Hematopoietic multipotent progenitor cell treated with erythropoietin and hydrocortisone succinate and interleukin-3 and kit ligand, for 6 days (in vitro differentiated cells): ENCODE measurements at places on chromosomes 2 and 18.
A peak's percentile ranks its signal among the peaks of the same experiment; 100 is the strongest.

- DNase-seq, result no peak
These were observed 109.7 kb downstream of the SNTG2 start for GRCh38 chr2:1060372-1060771.

DNA sequence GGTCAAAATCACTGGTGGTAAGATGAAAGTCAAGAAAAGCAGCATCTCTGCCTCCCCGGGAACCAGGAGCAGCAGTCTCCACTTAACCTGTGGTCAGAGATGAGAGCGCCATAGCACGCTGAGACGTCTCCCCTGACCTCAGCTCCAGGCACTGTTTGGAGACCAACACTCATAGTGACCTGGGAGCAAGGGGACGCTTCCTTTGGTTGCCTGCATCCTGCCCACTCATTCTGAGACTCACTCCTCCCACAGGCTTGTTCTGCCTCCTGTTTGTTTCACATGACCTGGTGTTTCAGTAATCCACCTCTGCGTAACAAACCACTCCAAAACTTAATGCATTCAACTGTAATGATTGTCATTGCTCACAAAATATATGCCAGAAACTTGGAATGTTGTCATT is 139.3 kb downstream of the ACOXL start:
- no peak for DNase-seq

- no peak for DNase-seq
These were observed 521.9 kb downstream of the EPHA4 start for GRCh38 chr2:221050020-221050795.

GRCh38 chr2:201786471-201786870 is 5.7 kb upstream of the ALS2 start:
- DNase-seq, result no peak

DNA sequence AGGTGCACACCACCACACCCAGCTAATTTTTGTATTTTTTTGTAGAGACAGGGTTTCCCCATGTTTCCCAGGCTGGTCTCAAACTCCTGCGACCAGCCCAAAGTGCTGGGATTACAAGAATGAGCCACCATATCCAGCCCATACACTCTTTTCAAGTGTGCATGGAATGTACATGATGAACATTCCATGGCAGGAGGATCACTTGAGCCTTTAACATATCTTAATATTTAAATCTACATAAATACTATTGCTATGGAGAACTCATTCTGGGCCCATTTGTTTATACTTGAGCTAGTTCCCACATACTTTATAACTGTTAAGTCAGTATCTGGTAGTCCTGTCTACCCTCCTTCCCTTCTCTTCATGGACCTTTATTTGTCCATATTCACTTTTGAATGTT is 48.4 kb downstream of the RPE start:
- no peak for DNase-seq

DNA sequence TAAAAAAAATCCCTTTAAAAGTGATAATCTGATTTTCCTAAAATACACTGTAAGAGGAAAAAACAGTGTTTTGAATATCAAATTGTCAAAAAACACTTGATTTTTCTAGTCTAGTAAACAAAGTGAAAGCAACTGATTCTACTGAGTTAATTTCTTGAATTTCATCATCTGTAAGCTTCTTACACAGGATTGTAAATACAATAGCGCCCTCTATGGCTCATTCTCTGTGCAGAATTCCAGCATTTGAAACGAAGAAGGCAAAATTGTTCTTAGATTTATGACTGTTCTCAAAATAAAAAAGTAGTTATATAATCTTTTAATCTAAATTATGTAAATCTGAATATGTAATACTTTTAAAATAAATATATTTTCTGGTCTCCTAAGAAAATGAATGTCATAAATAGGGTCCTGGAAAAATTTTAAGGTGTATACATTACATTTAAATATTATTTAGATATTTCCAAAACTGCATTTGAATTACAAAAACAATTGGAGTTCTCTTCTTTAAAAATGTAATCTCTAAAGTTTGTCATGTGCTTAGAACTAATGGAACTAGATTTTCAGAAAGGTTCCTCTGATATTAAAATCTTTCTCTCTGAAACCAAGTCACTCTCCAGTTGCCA is 176.9 kb upstream of the MC4R start:
- peak; percentile 91 for DNase-seq

- DNase-seq, result no peak
These were observed 39.8 kb downstream of the TMEM18 start for GRCh38 chr2:637406-637776.

DNA sequence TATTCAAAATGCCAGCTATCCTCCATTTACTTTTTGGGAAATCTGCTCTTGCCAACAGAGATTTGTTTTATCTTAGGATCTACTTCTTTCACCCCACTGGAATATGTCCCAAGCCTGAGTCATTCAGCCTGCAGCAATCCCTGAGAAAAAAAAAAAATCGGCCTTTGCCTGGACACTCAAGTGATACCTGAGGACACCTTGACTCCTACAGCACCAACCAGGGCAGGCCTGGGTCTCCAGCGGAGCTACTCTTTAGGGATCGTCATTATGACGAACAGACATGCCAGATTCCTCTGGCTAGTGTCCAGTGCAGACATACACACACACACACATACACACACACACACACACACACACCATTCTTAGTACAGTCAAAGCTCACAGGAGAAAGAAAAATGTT is 2.2 kb upstream of the UGT1A6 start:
- DNase-seq, result no peak

DNA sequence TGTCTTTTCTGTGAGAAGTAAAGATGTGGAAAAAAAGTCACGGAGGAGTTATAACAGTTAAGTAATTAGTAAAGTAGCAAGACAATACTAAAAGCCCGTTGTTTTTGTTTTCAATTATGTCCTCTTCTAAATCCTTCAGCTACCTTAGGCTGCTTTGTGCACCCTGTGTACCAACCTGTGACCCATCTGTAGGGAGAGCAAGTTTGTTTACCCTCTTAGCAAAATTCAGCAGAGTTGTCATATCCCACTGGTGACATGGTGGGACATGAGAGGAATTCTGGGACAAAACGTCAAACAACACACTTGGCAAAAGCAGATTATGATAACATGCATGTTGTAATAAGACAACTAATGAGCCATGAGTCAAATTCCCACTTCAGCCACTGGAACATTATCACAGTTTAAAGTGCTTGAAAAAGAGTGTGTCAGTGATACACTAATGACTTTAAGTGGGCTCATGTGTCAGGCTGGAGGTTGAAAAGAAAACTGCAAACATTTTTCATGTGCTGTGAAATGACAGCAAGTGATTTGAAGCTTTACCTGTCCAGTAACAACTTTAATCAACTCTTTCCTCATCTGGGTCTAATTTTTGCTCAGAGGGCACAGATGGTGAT is 392.8 kb upstream of the ACVR2A start:
- DNase-seq, result no peak

- peak; percentile 10 for DNase-seq
These were observed 38.5 kb upstream of the ZNF396 start for GRCh38 chr18:35415511-35416073.

DNA sequence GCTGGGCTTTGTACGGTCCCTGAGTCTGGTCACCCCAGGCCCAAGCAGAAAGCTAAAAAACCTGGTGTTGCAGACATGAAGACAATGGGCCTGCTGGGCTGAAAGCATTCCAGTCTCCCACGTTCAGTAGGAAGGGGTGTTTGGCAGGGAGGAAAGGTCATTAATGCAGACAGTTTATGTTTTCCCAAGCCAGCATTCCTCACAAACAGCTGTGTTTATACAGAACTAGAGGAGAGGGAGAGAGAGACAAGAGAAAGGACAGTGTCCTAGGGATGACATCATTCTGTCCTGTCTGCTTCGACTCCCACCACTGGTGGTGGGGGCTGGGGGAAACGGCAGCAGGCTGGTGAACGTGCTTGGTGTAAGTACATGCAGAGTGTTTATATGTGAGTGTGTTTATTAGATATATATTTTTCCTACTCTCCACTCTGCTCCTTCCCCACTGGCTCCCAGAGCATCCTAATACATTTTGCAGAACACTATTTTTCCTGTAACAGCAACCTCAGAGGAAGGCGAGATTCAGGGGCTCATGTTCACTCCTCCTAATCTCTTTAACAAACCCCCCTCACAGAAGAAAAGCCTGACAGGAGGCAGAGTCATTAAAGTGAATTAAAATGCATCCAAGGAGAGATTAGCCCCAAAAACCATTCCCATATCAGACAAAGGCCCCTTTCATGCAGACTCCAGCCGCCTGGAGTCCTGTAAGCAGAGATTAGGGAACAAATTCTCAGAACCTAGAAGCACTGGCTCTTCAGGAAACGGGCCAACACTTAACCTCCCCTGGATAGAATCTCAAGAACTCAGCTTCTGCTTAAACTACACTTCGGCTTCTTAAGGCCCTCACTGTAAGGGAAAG is 380.4 kb downstream of the TNS1 start:
- no peak for DNase-seq

- DNase-seq, result no peak
These were observed 103.9 kb upstream of the PPP1CB start for GRCh38 chr2:28647682-28648081.

DNA sequence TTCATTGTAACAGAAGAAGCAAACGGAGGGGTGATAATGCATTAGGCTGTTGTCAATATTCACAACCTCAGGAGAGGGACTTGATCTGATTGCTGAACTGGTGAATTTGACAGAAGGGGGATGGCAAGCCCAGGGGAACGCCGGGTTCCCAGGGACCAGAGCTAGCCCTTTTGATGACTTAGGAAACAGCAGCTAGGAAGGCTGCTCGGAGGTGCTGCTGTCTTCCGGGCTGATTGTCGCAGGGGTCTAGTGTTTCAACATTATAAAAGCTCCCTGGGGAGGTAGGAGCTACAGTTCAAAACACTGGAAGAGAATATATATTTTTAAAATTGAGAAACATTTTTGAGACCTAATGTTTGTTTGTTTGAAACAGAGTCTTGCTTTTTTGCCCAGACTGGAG is 47.3 kb downstream of the CD8B2 start:
- DNase-seq, result no peak

- DNase-seq, result no peak
These were observed 10.1 kb downstream of the RFX8 start for GRCh38 chr2:101464841-101465240.

DNA sequence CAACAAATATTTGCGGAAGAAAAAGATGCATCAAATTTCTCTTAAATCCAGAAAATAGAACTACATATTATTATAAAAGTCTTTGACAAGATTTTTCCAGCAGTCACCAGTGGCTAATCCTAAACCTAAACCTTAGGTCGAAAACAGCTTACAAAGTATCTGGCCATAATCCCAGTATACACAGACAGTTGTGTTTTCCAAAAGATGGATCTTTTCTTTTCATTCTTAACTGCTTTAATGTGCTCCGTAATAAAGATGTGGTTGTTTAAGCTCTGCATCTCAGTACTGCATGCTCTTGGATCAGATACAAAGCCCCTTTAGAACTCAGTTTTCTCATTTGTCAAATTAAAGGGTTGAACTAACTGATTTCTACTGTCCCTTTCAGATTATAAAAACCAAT is 247.8 kb downstream of the TXNL1 start:
- DNase-seq, result no peak

GRCh38 chr2:235745597-235745996 is 251.8 kb downstream of the AGAP1 start:
- DNase-seq, result peak; percentile 10

DNA sequence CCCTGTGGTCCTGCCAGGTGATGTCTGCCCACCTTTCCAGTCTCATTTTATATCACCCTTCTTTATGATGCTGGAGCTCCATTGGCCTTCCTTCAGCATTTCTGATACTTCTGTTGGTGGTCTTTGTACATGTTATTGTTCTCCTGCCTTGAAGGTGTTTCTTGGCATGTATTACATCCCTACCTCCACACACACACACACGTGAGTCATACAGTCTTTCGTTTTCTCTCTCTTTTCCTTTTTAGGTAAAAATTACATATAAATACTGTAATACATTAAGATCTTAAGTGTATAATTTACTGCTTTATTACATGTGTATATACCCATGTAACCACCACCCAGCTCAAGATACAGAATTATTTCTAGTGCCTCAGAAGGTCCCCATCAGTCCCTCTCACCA is 10.2 kb upstream of the ADGRF3 start:
- no peak for DNase-seq

DNA sequence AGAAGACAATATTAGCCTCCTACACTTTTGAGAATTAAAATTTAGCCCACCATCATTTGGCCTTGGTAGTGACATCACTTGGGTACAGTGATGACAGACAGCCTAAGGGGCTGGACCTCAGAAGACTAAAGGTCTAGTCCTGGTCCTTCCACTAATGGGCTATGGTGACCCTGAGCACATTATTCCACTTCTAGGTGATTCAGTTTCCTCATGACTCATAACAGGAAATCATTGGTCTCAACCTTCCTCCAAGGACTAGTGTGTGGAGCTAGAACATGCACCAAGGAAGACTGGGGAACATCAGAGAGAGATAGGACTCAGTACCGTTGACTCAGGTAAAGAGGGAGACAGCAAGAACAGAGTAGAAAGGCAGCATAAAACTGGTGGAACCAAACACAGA is 64.0 kb downstream of the TFCP2L1 start:
- no peak for DNase-seq
